ENCODE measurements at places on chromosomes 2 and 18.

GRCh38 chr18:7020995-7021777, 96.4 kb downstream of the LAMA1 start:
- DNase-seq, result no peak

GRCh38 chr2:147846412-147847081, 1.7 kb downstream of the ACVR2A start:
- no peak for DNase-seq

DNA sequence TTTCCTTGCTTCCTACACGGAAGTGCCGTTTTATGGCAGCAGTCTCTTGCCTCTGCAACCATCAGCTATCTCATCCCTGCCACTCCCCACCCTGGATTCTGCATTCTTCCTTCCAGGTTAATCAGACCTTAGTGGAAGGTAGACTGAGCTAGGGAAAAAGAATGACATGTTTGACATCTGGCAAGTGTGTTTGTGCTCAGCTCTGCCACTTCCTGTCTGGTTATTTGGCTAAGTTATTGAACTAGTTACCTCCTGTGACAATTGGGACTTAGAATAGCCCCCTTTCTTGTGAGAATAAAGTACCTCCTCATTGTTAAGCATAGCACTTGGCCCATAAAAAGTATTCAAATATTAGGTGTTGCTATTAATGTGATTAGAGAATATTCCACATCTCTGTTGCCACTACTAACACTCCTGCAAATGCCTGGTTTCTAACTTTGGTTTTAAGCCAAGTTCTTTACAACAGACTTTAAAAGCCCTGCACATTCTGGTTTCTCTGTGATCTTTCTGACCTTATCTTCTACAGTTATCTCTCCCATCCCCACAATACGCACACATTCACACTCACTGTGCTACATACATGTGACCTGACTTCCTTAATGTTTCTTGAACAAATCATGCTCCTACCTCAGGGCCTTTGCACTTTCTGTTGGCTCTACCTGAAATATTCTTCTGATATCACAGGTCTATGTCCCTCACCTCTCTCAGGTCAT, 10.8 kb upstream of the MAPRE2 start:
- DNase-seq, result no peak

DNA sequence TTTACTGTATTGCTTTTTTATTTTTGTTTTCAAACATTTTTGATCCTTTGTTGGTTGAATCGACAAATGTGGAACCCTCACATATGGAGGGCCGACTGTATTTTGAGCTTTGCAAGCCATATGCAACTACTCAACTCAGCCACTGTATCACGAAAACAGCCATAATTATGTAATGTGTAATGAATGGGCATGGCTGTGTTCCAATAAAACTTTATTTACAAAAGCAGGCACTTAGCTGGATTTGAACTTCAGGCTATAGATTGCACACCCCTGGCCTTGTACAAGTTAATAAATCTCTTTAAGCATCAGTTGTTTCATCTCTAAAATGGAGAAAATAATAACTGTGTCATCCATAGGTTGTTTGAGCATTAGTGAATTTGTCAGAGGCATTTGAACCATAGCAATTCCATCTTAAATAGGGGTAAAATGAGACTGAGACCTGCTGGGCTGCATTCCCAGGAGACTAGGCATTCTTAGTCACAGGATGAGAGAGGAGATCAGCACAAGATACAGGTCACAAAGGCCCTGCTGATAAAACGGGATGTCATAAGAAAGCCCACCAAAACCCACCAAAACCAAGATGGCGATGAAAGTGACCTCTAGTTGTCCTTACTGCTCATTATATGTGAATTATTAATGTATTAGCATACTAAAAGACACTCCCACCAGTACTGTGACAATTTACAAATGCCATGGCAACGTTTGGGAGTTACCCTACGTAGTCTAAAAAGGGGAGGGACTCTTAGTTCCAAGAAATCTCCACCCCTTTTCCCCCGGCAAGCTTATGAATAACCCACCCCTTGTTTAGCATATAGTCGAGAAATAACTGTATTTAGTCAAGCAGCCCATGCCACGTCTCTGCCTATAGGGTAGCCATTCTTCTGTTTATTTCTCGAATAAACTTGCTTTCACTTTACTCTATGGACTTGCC, 13.7 kb upstream of the LTBP1 start:
- DNase-seq, result no peak
